Activated T-cell treated with anti-CD3 and anti-CD28 coated beads, Interleukin-2, amount 50 U/mL, for 4 hours (primary cell): ENCODE measurements at places on chromosomes 4 and X.

DNA sequence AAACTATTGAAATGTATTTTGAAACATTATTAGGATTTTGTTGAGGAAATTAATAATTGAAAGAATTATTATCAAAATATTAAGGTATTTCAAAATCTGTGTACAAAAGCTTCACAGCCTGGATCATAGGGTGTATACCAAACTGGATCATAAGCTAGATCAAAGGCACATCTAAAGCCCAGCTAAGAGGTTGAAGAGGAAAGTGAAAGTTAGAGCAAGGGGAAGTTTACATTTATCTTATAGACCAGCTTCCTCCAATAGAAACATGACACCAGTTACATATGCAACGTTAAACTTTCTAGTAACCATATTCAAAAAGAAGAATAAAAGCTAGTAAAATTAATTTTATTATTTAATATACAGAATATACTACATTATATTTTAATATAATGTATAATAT lies 227.2 kb upstream of the BMP3 start:
- DNase-seq: no peak

- DNase-seq: peak; percentile 27
Observed at GRCh38 chr4:42671431-42672194, 14.7 kb upstream of the ATP8A1 start.

DNA sequence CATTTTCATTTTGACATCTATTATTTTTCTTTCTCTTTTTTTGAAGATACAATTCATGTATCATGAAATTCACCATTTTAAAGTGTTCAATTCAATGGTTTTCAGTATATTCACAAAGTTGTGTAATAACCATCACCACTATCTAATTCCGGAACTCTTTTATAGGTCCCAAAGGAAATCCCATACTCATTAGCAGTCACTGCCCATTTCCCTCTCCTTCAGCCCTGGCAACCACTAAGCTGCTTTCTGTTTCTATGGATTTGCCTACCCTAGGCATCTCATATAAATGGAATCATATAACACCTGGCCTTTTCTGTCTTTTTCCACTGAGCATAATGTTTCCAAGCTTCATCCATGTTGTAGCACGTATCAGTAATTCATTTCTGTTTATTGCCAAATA lies 3.2 kb upstream of the FGF2 start:
- DNase-seq: no peak

DNA sequence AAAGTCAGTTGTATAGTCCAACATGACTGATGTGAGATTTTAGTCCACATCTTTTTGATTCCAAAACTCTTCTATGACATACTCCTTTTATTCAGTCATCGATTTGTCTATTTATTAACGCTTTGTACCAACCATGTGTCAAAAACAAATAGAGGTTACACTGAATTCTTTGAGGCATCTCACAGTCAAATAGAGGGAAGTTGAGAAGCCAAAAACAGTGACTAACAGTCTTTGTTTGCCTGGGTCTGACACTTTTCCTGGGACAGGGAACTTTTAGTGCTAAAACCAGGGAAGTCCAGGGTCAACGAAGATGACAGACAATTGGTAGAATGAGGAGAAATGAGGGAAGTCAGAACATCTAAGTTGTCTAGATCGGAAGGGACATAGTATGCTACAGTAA lies 169.9 kb upstream of the HS3ST1 start:
- DNase-seq: no peak

DNA sequence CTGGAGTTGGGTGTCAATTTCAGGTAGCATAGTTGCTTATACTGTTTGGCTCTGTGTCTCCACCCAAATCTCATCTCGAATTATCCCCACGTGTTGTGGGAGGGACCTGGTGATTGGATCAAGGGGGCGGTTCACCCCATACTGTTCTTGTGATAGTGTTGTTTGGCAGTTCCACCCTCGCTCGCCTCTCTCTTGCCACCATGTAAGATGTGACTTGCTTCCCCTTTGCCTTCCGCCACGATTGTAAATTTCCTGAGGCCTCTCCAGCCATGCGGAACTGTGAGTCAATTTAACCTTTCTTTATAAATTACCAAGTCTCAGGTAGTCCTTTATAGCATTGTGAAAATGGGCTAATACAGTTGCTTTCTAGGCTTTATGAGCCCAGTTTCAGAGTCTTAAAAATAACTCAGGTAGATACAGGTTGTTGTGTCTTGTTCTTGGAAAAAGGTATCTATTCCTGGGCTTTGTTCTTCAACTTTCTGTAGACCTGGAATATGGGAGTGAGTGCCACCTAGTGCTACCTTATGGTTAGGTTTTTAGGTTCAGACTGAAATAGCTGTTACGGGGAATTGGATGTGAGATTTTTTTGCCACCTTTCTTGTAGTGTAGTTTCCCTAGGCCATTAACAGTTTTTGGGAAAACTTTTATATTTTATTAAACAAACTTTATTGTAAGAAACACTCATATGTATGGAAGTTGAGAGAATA lies 15.6 kb downstream of the PGK1 start:
- no peak for DNase-seq

GRCh38 chrX:8724300-8724699 lies 7.6 kb downstream of the ANOS1 start:
- DNase-seq: no peak
